Psoas muscle (tissue), 8 donors: ENCODE measurements at places on chromosomes 6 and 20. TPM values are rescaled to one million over a fixed set of nuclear protein-coding genes. Genes with fewer than 3 reads are reported as not detected.

The ECT2L gene
- total RNA-seq: not detected

The VSX1 gene
- total RNA-seq: 0.41 TPM

The THBS2 gene
- total RNA-seq: 1.6 TPM

DNA sequence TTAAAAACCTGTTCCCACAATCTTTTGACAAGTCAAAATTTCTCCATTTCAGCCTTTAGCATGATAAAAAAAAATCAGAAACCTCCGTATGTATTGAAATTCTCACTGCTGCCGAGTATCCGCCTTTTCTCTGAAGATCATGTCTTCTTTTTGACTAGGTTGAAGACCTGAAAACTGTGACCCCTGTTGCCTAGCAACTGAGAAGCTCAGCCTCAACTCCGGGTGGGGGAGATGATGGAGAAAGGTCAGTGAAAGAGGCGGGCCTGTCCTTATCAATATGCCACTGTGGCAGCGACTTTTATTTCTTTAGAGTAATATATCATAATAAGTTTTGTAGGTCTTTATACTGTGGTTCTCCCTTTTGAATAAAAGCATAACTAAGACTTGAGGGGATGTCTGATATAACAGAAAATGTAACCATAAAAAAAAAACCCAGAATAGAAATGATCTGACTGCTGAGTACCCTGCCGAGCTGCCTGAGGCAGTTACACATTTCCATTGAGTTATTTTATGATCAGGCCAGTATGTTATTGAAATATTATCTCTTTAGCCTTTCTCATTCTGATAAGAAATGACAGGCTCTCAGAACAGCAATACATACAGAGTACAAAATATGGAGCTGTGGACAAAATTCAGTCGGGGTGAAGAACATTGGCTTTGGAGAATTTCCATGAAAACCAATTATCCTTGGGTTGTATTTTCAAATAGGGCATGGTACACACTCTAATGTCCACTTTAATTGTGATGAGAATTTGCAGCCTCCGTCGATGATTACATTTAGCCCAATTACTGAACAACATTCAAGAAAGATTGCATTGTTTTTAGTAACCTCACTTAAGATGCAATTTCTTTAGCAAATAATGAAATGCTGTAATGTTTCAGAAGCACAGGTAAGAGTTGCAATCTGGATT lies 136.7 kb upstream of the EEF1E1 start:
- DNase-seq: no peak
- no peak overlapping the region for H3K4me3 ChIP-seq
- H3K4me1 ChIP-seq: no peaks in the 10 kb centered on the region

DNA sequence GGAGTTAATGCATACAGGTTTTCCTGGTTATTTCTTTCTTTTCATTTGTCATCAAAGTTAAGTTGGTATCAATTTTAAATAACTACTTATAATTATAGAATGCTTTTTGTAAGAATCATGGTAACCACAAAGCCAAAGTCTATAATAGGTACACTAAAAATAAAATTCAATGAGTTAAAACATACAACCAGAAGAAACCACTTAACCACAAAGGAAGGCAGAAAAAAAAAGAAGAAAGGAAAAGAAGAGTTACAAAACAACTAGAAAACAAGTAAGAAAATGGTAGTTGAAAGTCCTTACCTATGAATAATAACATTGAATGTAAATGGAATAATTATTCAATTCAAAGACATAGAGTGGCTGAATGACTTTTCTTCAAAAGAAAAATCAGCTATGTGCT lies 45.6 kb downstream of the THBS2 start:
- H3K4me3 ChIP-seq: no peak overlapping the region
- H3K27me3 ChIP-seq: no peaks in the 10 kb centered on the region
- H3K4me1 ChIP-seq: peaks cover 3% of the 10 kb centered on the region
- H3K27ac ChIP-seq: no peak overlapping the region

DNA sequence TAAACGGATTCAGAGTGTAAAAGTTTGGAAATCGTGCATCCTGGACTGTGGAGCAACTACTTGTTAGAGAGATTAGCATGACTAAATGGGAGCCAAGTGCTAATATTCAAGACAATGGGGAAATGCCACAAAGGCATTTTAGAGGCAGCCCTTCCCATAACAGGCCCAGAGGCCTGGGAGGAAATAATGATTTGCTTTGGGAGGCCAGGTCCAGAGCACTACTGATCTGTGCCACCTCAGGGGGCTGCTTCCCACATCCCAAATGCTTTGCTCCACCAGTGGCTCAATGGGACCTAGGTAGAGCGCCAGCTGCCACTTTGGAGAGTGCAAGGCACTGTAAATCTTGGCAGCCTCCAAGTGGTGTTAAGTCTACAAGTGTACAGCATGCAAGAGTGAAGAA lies 91.9 kb upstream of the HSF2 start:
- no peaks in the 10 kb centered on the region for H3K4me1 ChIP-seq
- H3K27ac ChIP-seq: no peak overlapping the region
- no peak overlapping the region for H3K4me3 ChIP-seq
- no peaks in the 10 kb centered on the region for H3K27me3 ChIP-seq
- no peaks in the 10 kb centered on the region for H3K36me3 ChIP-seq

DNA sequence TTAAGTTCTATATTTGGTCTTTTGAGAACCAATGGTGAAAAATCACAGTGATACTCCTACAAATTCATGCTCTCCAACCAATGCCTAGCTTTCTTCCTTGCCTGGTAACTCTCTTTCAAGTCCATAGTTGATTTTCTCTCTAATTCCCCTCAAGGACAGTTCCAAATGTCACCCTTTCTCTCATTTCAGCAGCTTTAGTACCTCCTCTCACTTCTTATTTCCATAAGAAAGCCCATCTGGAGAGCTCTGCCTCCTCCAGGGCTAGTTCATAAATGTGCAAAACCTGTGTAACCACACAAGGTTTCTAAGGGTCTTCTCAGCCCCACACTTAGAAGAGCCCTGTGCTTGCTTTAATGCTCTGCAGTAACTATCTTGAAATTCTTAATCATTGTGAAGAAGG lies 155.4 kb upstream of the PLCB4 start:
- H3K27me3 ChIP-seq: no peaks in the 10 kb centered on the region
- no peak overlapping the region for H3K27ac ChIP-seq
- no peak for DNase-seq
- H3K36me3 ChIP-seq: no peaks in the 10 kb centered on the region

- peak overlapping the region; percentile 27 for H3K27ac ChIP-seq
- DNase-seq: no peak
- no peaks in the 10 kb centered on the region for H3K27me3 ChIP-seq
- H3K4me3 ChIP-seq: no peak overlapping the region
- no peaks in the 10 kb centered on the region for H3K36me3 ChIP-seq
Measured at GRCh38 chr6:13355043-13355945, 27.0 kb upstream of the TBC1D7 start.
